Mesenchymal stem cell (in vitro differentiated cells and primary cell): ENCODE measurements at places on chromosomes 13 and 19.

DNA sequence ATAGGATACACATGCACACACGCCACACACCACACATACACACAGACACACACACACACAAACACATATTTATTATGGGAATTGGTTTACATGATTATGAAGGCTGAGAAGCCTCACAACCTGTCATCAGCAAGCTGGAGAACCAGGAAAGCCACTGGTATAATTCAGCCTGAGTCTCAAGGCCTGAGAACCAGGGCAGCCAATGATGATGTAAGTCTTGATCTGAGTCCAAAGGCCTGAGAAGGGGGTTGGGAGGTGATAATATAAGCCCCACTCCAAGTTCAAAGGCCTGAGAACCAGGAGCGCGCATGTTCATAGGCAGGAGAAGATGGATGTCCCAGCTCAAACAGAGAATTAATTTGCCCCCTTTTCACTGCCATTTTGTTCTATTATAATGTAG is 18.7 kb upstream of the SOX21 start:
- H3K27me3 ChIP-seq = peaks cover 5% of the 10 kb centered on the region
- no peak for DNase-seq
- H3K27ac ChIP-seq = no peak overlapping the region
- no peak overlapping the region for H3K4me3 ChIP-seq
- no peaks in the 10 kb centered on the region for H3K4me1 ChIP-seq
- no peaks in the 10 kb centered on the region for H3K36me3 ChIP-seq

DNA sequence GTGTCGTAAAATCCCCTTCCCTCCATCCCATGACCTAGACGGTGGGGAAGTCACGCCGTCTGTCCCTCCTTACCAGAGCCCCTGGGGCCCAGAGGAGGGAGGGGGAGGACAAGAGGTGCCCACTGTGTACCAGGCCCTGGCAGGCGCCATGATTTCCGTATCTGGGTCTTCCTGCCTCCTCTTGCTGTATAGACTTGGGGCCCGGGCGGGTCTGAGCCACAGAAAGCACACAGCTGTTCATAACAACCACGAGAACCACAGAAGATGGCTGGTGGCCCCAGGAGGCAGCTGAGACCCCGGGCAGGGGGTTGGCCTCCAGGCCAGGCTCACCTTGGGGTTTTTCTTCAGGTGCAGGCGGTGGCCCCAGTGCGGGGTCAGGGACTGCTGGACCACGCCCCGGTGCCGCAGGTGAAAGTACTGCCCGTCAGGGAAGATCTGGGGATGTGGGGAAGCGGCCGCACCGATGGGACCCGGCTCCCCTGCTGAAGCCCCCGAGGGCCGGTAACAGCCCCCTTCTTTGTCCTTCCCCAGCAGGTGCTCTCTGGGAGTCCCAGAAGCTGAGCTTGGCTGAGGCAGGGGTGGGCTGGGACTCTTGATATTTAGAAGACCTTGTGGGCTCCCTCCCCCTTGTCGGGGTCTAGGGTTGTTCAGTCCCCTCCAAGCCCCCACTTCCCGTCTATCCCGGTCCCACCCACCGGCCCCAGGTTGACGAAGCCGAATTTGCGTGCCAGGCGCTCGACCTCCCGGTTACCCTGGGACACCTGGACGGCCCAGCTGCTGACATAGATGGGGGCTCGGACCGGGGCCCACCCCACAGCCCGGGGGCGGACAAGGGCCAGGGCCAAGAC is 463 bp downstream of the PCSK4 start:
- DNase-seq = no peak
- H3K27me3 ChIP-seq = peaks cover 3% of the 10 kb centered on the region
- H3K4me1 ChIP-seq = peaks cover 19% of the 10 kb centered on the region

DNA sequence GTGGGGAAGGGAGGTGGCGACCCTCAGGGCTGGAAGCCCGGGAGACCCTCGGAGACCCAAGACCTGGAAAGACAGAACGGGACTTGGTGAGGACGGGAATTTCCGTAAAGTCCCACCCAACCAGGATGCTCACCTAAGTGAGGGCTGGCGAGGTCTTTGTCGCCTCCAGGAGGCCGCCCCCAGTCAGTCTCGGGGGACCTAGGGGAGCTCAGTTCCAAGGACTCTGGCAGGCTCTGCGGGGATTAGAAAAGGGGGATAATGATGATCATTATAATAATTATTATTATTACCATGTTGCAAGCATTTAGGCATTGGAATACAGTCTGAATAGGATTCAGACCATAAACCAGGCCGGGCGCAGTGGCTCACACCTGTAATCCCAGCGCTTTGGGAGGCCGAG is 9.1 kb upstream of the HSD17B14 start:
- DNase-seq = no peak
- H3K36me3 ChIP-seq = peaks cover 14% of the 10 kb centered on the region
- H3K27ac ChIP-seq = no peak overlapping the region
- no peak overlapping the region for H3K4me3 ChIP-seq
- peaks cover 1% of the 10 kb centered on the region for H3K4me1 ChIP-seq
- no peaks in the 10 kb centered on the region for H3K27me3 ChIP-seq

DNA sequence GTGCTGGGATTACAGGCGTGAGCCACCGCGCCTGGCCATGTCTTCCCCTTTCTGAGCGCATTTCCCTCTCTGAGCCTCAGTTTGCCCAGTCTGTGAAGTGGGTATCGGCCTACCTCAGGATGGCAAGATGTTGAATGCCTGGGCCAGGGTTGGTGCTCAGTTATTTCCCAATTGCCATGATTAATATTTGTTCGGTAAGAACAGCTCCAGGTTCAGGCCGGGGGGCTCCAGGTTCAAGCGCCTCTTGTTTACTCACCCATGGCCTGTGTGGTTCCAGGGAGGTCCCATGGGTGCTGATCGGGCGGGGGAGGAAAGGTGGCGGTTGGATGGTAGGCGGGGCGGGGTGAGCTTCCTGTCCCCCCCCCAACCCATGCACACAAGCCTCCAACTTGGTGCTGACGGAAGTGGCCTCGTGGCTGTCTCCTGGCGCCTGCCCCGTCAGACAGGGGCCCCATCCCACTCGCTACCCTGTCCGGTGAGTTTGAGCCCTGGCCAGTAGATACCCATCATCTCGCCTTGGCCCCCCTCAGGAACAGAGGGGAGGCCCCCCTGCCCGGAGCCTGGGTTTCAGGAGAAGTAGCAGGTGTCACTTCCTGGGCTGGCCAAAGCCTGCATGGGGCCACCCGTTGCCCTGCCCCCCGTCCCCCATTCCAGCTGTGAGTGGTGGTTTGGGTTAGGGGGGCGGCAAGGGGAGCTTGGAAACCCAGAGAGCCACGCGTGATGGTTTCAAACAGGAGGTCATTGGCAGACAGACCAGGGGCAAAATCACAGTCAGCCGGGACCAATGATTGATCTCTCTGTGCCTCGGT is at the start of gene FCHO1:
FCHO1 (plus strand) TSS at position 375 of the 809 bp plus-strand sequence. CDS start 3,688 bp downstream, outside the sequence.
- no peaks in the 10 kb centered on the region for H3K36me3 ChIP-seq
- peaks cover 11% of the 10 kb centered on the region for H3K4me1 ChIP-seq
- no peak within 1 kb of the TSS for H3K4me3 ChIP-seq
- H3K27ac ChIP-seq = no peak within 1 kb of the TSS

- H3K4me3 ChIP-seq = no peak overlapping the region
- H3K4me1 ChIP-seq = no peaks in the 10 kb centered on the region
- no peaks in the 10 kb centered on the region for H3K27me3 ChIP-seq
- H3K27ac ChIP-seq = no peak overlapping the region
- DNase-seq = no peak
Observed at GRCh38 chr13:82480415-82480814, 1401.9 kb downstream of the SLITRK1 start.
